Stimulated activated CD4-positive, alpha-beta T cell treated with anti-CD3 and anti-CD28 coated beads, Interleukin-1b, Interleukin-23, amount 100 ng/mL, for 1 hour (primary cell): ENCODE measurements at places on chromosomes 5 and 9.

DNA sequence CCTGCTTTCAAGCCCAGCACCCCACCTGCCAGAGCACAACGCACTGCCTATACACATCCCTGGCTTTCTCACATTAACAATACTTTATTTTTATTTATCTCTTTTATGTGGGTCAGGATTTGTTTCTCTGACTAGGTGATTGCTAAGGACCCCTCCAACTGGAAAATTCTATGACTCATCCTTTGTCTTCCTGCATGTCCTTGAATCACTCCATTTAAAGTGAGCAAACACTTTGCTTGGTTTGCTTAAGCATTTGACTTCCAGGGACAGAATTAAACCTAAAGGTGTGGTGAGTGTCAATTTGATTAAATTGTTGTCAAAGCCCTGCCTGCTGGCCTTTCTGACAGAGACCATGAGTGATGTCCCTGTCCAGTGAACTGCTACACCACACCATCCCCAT lies 536.5 kb upstream of the BRINP1 start:
- DNase-seq: no peak

DNA sequence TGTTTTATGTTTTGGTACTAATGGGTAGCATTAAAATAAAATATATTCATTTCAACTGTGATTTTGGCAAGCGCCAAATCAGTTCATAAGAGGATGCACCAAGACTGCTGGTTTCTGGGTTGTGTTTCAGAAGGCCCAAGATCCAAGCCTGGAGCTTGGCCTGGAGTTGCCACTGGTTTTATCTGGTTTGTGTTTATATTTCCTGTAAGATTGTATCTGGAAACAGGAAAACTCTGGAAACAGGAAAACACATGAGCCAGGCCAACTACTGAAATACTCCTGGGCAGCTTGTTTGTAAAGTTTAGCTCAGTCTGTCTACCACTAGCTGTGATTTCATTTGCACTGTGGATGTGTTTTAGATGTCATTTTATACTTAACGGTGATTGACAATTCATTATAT lies 5.5 kb downstream of the FSTL4 start:
- DNase-seq: no peak

DNA sequence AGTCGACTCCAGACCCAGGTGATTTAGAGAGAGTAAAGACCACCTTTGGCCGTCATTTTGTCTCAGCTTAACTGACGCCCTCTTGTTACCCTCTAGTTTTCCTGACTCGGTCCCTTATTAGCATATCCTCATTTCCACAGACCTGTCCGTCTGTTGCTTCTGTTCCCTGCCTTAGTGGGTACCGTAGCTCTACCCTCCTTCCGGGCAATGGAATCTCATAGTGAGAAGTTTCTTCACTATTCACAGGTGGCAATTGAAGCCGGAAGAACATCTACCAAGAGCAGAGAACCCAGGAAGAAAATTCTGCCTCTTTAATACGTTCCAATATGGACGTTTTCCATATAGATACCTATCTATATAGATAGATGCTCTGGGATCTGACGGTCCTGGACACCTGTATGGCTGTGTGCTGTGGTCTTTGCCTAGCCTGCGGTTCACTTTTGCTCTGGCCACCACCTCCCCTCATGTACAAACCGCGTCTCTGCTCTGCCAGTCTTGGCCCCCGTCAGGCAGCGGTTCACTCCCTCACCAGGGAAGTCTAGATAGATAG lies 652 bp upstream of the TMEM161B start:
- DNase-seq: no peak

- DNase-seq: no peak
Observed at GRCh38 chr5:178551059-178551458, 39.1 kb downstream of the COL23A1 start.

- no peak for DNase-seq
Observed at GRCh38 chr5:58259685-58260152, 200.2 kb downstream of the PLK2 start.

- DNase-seq: no peak
Observed at GRCh38 chr9:92763721-92764380, 782 bp downstream of the BICD2 start.

DNA sequence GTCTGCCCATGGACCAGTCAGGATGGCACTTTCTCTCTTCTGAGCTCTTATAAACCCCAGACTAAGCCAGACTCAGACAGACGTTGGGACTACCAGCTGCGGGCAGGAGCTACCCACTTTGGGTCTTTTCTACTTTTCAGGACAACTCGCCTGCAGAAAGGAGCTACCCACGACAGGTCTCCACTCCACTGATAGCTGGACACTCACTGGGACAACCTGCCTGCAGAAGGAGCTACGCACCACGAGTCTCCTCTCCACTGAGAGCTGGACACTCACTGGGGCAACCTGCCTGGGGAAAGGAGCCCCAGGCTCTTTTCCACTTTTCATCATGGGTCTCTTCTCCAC lies 1440.2 kb upstream of the ACO1 start:
- no peak for DNase-seq

- no peak for DNase-seq
Observed at GRCh38 chr5:40717281-40717680, 37.6 kb downstream of the PTGER4 start.

DNA sequence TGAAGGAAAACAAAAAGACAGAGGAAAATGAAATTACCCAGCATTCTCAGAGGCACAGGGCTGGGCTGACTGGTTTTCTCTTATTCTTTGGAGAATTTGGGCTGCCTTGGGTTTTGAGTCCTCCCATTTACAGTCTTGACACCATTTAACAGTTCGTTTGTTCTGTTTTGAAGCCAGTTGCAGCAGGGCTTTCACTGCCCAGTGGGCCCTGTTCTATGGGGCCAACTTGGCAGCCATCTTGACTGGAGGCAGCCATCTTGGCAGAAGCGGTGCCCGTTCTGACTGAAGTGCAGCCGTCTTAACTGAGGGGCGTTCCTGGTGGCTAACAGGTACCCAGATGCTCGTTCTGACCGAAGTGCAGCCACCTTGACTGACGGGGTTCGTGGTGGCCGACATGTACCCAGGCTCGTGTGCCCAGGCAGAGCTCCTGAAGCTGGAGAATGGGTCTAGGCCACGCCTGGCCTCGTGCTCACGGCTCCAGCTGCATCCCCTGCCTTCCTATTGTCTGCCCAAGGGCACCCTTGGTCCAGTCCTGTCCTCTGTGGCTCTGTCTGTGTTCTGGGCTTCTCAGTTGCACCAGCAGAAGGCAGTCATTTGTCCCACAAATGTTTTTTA lies 164.4 kb downstream of the GAPVD1 start:
- DNase-seq: no peak

DNA sequence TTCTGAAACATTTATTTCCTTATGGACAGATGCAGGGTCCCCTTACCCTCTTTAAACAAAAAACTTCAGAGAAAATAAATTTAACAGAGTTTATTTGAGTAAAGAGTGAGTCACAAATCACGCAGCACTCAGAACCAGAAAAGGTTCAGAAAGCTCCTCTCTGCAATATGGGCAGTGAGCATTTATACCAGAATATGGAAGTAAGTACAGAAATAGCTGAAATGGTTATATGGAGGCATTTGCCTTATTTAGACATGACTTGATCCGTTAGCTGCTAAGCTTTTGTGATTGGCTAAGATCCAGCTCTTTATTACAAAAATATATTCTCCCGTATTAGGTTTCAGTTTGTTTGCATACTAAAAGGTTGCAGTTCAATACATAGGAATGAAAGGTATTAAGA lies 1554.1 kb downstream of the EFNA5 start:
- no peak for DNase-seq

DNA sequence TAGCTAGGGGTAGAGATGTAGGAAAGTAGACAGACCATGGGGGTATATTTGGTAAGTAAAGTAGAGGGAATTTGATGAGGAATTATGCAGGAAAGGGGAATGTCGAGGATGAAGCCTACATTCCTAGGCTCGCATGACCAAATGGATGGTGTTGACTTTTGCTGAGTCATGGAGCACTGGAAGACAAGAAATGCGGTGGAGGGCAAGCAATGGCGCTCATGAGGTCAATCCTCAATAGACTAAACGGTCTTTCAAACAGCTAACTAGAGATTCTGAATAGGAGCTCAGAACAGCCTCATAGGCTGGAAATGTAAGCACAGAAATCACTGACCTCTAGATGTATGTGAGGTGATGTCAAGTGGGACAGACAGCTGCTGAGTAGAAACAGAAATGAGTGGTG lies 50.7 kb upstream of the FST start:
- DNase-seq: no peak

- DNase-seq: no peak
Observed at GRCh38 chr9:6929441-6930215, 171.9 kb downstream of the KDM4C start.

DNA sequence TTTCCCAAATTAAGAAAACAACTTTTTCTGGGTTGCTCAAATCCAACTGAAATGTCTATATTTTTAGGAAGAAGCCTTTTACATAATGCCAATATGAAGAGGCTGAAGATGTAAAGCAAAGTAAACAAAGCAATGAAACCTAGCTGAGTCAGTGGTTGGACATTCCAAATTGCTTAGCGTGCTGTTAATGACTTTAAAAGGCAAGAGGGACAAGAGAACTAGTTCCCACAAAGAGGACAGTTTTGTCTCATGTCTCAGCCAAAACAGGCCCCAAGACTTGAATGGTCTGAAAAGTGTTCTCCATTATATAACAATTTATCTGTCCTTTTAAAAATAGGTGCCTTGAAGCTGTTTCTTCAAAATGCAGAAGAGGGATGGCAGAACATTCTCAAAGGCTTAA lies 407.0 kb downstream of the ENC1 start:
- no peak for DNase-seq

DNA sequence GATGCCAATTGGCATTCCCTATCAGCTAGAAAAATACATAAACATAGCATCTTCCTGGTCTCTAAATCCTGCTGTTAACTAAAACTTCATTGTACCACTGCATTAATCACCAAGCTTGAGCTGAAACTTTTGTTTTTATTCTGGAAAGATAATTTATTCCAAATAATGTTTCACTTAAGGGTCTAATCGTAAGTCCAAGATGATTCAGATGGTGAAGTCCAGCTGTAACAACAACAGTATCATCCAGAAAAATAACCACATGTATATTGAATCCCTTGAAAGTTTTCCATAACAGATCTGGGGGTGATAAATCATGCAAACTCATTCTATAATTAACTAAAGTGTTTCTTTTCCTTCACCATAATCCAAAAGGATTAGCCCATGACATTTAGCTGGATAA lies 23.9 kb downstream of the RORB start:
- DNase-seq: no peak

DNA sequence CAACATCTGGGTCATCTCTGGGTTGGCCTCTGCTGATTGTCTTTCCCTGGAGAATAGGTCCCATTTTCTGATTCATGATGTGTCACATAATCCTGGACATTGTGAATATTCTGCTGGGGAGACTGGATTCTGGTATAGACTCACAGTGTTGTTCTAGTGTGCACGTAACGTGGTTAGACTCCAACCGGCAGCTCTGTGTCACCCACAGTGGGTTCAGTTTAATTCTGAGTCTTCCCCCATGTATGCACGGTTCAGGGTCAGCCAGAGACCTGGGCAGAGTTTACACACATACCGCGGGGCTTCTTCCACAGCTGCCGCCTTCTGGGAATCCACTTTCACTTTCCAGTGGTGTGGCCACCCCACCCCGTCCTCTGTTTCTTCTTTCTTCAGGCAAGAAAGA lies 38.0 kb upstream of the LRRC14B start:
- no peak for DNase-seq

GRCh38 chr9:98248737-98249474 lies 6.5 kb downstream of the TBC1D2 start:
- DNase-seq: no peak
